Parietal lobe (tissue), 2 donors: ENCODE measurements at places on chromosomes 12 and 14. TPM values are rescaled to one million over a fixed set of nuclear protein-coding genes. Genes with fewer than 3 reads are reported as not detected.

Gene WNT5B
- total RNA-seq, result 29.1 TPM

Gene RPL10L
- not detected for total RNA-seq

Gene SMARCC2
- 149 TPM for total RNA-seq

Gene DEPDC4
- 1.3 TPM for total RNA-seq

Gene NEUROD4
- total RNA-seq, result 4.4 TPM

Gene RPS29
- 1,735 TPM for total RNA-seq

Gene PMEL
- total RNA-seq, result not detected
